NCI-H82 (cell line): ENCODE measurements at places on chromosomes 12 and 14.
A peak's percentile ranks its signal among the peaks of the same experiment; 100 is the strongest.

GRCh38 chr14:104467641-104468040 is 111.9 kb upstream of the C14orf180 start:
- DNase-seq: no peak

DNA sequence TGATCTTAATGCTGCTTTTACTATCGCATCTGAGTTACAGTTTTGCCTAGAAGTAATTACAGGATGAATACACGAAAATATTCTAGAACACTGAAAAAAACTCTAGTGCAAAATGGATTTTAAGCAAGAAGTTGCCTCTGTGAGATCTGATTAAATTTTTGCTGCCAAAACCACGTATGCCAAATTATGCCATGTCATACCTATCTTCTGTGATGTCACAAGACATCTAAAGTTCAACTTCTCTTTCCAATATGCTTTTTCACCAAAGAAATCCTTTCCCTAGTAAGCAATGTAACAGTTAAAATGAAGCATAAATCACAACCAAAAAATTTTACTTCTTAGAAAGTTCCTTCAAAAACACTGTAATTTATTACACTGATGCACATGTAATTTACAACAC is 39.6 kb downstream of the HECTD4 start:
- DNase-seq: no peak

- DNase-seq: no peak
These were observed 8.1 kb upstream of the GPHB5 start for GRCh38 chr14:63326840-63327239.

DNA sequence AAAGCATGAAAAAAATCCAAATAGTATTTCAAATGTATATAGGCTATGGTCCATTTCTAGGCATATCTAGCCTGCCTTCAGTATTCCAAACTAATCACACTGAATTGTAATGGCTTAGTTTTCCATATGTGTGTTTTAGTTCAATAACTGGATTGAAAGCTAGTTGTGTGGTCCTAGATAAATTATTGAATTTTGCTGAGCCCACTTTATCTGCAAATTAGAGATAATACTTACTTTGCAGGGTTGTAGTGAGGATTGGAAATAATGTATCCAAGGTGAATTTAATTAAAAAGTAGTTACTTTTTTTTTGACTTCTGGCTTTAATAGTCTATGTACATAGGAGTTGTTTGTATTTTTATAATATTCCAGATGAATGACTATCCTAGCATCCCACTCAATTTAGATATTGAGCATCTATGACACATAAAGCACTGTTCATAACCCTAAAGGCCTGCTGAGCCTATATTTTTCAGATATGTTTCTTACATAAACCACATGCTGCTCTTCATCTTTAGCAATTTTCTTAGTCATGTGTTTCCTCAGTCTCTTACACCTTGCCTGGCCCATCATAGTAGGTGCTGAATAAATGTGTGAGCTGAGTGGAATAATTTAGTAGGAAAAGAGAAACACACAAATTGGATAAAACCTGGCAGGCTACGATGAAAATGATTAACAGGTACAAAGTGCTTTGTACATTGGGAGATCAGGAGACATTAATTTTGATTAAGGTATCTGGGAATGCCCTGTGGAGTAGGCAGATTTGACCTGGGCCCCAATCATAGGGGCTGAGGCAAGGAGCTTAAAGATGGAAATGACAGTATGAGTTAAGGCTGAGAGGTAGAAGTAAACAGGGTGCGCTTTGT is 1.1 kb upstream of the ATP23 start:
- DNase-seq: peak; percentile 52

- DNase-seq: no peak
These were observed 22.0 kb downstream of the GSTZ1 start for GRCh38 chr14:77342726-77343397.

- no peak for DNase-seq
These were observed 4.4 kb downstream of the AACS start for GRCh38 chr12:125069616-125070015.

DNA sequence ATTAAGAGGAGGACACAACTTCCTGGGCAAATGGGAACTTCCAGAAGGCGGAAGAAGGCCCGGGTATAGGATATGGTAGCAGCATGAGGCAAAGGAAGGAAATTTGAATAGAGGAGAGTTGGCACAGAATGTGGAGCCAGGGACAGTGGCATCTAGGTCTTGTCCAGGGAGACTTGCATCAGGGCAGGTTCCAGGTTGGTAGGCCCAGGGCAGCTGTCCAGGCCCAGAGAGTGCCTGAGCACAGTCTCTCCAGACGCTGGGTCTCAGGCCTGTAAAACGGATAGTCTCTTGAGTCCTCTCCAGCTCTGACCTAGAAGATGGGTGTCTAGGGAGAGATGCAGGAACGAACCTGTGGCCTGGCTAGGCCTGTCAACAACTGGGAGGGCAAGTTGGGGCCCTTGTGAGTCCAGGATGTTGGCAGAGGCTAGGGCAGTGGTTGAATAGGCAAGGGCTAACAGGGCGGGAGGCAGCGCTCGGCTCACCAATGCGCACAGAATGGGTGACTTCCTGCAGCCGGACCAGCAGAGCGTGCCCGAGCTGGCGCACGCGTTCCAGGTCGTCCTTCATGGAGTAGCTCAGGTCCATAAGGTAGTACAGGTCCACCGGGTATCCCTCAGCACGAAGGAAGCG is 9.9 kb downstream of the ITGB7 start:
- DNase-seq: no peak

GRCh38 chr14:94494085-94494484 is 15.2 kb downstream of the SERPINA12 start:
- DNase-seq: no peak

- no peak for DNase-seq
These were observed 234.1 kb upstream of the PLXNC1 start for GRCh38 chr12:93914281-93914680.
